ENCODE measurements at places on chromosomes 16 and 17.

GRCh38 chr17:29566473-29567303, at the start of gene ABHD15:
TSS of gene ABHD15 (minus strand) at chr17:29567037. CDS start at chr17:29566966, 71 bp downstream.
- DNase-seq, result no peak

- DNase-seq, result no peak
Measured at GRCh38 chr17:82775001-82775823, 23.3 kb downstream of the TBCD start.

GRCh38 chr17:51496378-51496777, 236.0 kb downstream of the UTP18 start:
- DNase-seq, result no peak

DNA sequence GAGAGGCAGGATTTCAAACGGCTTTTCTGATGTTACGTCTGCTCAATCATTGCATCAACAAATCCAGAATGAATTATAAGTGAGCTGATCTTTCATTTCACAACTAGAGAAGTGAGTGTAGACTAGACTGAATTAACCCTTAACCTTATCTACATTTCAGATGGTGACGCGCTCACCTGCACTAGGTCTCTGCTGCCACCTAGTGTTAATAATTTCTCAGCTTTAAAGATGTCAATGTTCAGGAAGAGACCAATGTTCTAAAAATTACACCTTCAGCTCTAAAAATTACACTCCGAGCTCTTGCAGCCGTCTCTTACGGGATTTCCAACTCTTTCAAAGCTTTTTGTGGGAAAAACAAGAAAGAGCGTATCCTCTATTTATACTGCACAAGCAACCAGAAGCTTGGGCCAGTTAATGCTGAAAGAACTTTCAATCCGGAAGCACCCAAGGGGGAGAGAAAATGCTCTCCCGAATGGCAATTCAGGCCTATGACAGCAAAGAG, 88.2 kb upstream of the FA2H start:
- DNase-seq, result no peak

DNA sequence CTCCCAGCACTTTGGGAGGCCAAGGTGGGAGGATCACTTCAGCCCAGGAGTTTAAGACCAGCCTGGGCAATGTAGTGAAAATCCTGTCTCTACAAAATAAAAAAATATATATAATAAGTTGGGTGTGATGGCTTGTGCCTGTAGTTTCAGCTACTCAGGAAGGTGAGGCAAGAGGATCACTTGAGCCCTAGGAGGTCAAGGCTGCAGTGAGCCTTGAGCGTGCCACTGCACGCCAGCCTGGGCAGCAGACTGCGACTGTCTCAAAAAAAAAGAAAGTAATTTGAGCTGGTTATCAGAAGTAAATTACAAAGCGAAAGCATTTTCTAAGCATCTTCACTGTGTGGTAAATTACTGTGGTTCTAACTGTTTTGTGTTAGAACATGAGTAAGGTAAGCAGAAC, 66.2 kb downstream of the NQO1 start:
- no peak for DNase-seq

DNA sequence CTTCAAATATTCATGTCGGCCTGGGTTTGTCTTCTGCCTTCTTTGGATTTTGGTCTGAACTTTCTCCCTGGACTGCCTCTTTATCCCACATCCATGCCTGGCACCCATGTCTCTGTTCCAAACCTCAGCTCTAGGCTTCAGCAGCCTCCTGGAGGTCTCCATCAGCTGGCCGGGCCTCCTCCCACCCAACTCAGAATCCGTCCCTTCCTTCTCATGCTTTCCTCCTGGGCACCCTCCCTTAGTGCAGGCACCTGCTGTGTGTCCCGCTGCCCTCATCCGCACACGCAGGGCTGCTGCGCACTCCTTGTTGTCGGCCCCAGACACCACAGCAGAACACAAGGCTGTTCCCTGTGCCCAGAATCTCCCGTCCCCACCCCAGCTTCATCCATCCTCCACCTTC, 14.0 kb downstream of the LDHD start:
- DNase-seq, result no peak

GRCh38 chr17:386141-386876, 33.7 kb upstream of the RPH3AL start:
- DNase-seq, result no peak

GRCh38 chr16:7077636-7078035, 255.0 kb upstream of the RBFOX1 start:
- DNase-seq, result no peak

- no peak for DNase-seq
Measured at GRCh38 chr17:30351735-30352134, 17.9 kb upstream of the TMIGD1 start.

- DNase-seq, result no peak
Measured at GRCh38 chr16:12625068-12625467, 178.6 kb downstream of the CPPED1 start.

DNA sequence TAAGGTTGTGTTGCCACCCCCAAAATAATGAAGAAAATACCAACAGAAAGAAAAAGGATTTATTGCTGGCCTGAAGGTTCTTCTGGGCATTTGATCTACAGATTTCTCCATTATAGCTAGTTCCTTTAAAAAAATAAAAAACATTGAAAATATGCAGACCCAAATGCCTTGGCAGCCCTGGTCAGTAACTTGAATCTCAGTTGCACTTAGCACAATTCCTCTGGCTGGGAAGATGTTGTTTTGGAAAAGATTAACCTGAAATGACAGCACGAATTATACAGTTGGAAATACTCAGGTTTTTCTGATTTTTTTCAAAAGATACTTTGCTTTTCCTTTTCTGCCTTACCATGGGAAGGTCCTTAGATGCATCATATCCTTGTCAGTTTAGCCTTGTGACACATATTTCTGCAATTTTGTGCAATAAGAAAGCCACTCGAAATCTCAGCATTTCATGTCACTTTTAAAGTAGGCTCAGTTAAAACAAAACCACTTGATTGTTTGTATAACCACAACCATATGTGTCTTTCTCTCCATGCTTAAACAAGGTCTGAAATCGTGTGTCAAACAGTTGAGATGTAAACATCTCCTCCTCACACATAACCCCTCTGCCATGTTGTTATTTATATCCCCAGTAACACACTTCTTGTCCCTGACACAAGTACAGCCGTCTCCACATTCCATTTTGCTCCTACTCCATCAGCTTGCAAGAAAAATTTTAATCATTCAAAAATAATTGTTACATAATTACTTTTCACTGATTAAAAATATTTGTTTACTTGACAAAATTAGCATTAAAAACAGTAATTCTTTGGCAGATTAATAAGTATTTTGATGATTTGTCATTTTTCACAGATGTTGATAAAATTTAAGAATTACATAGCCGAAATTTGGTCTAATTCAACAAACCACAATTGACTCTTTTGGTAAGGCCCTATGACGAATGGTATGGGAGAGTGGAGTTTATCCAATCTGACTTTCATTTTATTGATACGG, 61.1 kb downstream of the SIAH1 start:
- DNase-seq, result no peak

All from AG04450 (cell line).